ENCODE measurements at places on chromosomes 4 and X.

DNA sequence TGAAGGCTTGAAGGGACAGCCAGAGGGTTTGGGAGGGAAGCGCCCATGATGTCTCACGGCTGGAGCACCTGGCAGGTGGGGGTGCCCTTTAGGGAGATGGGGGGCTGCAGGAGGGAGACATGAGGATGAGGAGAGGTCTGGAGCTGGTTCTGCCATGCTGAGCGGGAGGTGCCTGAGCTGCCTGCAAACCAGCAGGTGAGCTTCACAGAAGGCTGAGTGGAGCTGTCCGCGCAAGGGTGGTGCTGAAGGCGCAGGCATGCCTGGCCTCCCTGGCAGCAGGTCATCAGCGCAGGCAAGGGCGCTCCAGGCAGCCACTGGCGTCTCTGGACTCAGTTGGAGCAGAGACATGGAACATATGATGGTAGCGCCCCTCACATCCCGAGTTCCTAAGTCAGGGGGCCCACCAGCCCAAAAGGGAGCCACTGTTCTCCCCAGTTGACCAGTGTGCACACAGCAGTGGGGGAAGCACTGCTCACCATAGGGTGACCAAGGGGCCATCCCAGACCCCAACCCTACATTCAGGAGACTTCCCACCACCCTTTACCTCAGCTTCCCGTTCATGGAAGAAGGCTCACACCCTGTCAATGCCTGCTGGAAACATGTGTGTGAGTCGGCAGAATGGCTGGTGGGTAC lies 25.8 kb downstream of the ADRA2C start:
- DNase-seq = no peak

DNA sequence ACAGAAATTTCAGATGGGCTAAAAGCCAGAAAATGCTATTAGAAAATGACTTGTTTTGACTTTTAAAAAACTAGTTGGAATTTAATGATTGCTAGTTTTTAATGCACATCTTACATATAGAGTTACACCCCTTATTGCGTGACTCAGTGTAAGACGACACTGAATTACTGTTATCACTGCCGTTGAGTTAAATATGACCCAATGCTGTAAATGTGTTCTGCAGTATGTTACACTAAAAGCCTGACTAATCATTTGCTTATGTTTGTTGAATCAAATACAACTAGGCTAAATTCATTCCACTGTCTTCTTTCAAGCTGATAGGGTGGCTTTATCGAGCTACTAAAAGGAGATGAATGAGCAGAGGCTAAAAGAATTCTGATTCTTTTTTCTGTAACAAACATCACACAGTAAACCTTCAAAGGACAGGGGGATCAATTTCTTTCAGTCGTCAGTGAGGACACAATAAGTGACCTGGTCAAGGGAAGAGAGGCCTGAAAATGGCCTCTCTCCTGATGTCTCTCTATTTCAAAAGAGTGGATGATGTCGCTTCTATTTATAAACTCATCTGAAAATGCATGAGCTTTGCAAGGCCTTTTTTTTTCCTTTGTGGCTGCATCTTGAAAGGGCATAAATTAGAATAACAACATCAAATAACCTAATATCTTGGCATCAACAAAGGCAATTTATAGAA lies 142.2 kb upstream of the KCNIP4 start:
- no peak for DNase-seq

DNA sequence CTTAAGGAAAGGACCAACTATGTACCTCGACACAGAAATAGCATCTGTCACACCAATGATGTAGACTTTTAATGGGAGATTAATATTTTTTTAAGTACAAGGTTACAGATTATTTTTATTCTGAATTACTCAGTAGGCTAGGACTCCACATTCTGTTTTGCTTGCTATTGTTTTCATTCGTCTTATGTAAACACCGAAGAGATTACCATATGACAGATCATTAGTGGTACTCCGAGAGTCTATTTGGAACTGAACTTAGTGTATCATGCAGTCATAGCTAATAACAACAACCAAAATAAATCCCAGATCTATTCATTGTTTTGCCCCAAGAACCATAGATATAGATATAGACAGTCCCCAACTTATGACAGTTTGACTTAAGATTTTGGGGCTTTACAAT lies 139.7 kb upstream of the SPRY1 start:
- no peak for DNase-seq

DNA sequence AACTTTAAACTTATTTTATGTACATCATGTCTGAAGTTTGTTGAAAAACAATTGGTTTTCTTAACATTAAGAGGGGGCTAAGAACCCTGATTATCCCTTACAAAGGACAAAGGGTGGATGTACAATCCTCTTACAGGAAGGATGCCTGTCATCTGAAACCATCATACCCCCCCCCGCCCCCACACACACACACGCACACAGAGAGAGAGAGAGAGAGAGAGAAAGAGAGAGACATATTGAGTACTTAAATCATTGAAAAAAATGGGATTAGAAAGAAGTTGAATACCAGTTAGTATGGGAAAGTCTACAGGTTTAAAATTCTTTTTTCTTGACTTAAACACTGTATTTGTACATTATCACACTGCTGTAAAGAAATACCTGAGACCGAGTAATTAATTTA lies 10.9 kb upstream of the PGM2 start:
- DNase-seq = no peak

DNA sequence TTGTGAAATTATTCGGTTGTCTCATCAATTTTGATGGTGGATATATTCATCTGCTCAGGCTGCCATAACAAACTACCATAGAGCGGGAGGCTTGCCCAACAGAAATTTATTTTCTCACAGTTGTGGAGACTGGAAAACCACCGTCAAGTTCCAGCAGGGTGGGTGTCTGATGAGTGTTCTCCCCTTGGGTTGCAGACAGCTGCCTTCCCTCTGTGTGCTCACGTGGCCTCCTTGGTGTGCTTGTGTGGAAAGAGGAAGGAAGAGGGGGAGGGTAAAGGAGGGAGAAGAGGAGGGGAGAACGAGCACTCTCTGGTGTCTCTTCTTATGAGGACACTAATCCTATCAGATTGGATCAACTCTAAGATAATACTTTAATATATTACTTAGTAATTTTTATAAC lies 123.8 kb upstream of the TEX13D start:
- DNase-seq = no peak

DNA sequence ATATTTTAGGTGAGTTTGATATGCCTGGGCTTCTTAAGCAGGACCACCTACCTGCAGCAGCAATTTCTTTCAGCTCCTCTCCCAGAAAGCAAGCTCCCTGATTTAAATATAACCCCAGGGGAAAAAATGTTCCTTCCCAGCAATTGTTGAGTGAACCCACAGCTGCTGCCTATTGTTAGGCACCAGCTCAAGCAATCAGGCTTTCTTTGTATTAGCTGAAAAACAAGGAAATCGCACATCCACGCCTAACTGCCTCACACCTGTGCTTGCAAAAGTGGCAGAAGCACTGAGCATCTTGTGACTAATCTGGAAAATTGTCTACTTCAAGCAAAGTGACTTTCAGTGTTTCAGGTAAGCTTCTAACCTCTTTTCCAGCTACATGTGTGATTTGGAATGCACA lies 432.2 kb downstream of the SMARCA1 start:
- no peak for DNase-seq

- DNase-seq = no peak
Observed at GRCh38 chr4:76208005-76208765, 5.4 kb downstream of the SCARB2 start.

DNA sequence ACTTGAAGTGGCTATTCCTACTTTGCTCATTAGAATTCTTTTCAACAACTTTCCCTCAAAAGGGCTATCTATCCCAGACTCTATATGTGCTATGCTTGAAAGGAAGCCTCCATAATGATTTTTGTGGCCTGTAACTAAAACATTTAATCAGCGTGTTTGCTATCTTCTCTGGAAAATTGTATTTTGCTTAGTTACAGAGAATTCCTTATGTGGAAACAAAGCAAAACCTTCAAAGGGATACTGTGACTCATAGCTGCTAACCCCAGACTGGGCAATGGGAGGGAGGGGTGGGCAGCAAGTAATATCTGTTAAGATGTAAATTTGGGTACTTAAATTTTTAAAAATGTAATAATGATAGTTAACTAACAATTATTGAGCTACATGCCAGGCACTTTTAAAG lies 3.7 kb downstream of the SLC25A14 start:
- DNase-seq = no peak

GRCh38 chr4:120830204-120830603 lies 92.3 kb downstream of the PRDM5 start:
- DNase-seq = no peak

DNA sequence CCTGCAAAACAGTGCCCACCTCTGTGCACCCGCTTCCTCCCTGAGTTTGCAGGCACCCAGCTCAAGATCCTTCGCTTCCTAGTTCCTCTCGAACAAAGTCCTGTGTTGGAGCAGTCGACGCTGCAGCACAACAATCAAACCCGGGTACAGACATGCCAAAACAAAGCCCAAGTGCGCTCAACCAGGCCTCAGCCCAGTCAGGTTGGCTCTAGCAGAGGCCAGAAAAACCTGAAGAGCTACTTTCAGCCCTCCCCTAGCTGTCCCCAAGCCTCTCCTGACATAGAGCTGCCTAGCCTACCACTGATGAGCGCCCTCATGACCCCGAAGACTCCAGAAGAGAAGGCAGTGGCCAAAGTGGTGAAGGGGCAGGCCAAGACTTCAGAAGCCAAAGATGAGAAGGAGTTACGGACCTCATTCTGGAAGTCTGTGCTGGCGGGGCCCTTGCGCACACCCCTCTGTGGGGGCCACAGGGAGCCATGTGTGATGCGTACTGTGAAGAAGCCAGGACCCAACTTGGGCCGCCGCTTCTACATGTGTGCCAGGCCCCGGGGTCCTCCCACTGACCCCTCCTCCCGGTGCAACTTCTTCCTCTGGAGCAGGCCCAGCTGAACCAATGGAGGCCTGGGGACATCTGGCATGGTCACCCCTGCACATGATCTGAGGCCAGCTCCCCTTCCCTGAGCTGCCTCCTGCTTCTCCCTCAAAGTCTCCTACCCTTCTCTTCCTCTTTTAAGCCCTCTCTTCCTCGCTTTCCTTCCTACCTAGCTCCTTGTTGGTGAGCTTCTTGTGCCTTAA lies 6.9 kb downstream of the APEX2 start:
- no peak for DNase-seq

DNA sequence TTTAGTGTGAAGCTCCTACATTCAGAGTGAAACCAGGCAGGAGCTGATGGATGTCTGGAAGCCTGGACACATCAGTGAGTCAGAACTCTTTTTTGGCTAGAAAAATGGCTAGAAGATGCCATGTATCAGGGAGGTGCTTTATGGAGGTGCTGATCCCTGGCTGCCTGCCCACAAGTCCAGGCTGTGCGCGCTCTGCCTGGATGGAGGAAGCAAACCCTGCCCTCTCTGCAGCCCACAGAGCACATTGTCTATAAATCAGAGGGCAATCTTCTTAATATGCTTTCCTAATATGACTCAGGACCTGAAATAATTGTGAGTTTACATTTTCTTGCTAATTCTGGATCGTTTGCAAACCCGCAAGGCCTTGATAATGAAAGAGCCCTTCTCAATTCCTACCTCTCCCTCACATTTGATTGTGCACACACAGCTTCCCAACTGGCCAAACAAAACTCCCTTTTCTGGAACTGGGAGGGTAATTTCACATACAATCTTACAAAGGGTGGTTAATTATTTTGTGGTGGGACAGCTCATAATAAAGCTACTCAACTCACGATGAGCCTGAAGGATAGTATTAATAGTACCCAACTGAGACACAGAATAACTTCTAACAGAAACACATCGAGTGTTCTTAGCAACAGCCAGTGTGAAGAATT lies 11.7 kb downstream of the MFAP3L start:
- no peak for DNase-seq

- no peak for DNase-seq
Observed at GRCh38 chrX:96182366-96182765, 502.3 kb upstream of the DIAPH2 start.

DNA sequence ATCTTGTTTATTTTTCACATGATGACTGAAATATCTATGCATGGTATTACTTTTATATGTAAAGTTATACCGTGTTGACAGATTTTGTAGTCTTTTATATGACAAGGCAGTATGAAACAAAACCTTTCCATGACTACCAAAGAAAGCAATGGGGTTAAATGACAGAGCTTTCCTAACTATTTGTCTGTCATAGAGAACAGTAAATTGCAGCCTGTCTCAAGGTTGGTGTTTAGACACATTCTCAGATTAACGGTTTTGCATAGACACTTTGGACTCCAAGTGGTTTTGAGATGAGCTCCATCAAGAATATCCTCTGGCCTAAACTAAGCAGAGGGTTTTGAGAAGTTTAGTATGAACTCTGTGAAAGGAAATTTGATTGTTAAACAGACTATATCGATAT lies 180.7 kb upstream of the TENM3 start:
- no peak for DNase-seq

GRCh38 chr4:80471756-80472155 lies 136.2 kb downstream of the CFAP299 start:
- no peak for DNase-seq

DNA sequence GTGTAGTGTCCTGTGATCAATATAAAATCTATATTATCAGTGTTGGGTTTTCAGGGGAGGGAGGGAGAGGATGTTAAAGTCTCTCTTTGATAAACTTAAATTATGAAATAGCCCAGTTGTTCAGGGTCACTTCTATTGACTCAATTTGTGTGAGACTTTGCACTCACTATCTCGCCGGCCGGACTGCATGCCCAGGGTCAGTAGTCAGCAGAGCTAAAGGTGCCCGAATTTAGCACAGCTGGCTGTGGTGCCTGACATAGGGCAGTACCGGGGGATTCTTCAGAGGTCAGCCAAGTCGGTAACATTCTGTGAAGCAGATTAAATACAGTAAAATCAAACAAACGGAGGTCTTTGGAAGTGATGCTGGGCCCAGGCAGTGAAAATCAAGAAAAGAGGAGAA lies 19.2 kb downstream of the GABRQ start:
- DNase-seq = no peak

GRCh38 chr4:11397819-11398610 lies 30.7 kb downstream of the HS3ST1 start:
- no peak for DNase-seq

All from stimulated activated effector memory CD8-positive, alpha-beta T cell treated with anti-CD3 and anti-CD28 coated beads, Interleukin-12 subunit alpha, Interleukin-12 subunit beta, amount 100 ng/mL, for 72 hours (primary cell).